ENCODE measurements at places on chromosomes 2 and 18.

DNA sequence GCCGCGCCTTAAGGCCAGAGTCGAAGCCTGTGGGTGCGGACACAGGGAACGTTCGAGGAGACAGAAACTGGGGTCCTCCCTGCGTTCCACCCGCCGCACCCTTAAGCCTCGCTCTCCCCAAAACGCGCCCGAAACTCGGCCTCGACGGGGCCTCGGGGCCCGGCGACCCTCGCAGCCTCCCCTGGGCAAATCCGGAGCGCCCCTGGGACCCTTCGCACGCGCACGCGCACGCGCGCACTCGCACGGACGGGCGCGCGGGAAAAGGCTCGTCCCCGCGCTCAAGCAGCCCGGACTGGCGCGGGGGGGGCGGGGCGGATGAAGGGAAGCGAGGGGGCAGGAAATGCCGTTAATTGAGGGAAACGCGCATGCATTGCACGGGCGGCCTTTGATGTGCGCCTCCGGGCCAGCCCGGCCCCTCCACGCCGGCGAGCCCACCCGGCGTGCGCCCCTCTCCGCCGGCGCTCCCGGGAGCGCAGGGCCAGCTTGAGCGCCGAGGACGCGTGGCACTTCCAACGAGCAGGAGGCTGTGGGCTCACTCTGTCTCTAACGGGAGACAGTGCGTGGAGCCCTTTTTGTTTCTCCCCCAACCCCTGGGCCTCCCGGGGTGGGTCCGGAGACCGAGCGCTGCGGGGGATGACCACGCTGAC is 5.4 kb upstream of the SALL3 start:
- no peak for DNase-seq

DNA sequence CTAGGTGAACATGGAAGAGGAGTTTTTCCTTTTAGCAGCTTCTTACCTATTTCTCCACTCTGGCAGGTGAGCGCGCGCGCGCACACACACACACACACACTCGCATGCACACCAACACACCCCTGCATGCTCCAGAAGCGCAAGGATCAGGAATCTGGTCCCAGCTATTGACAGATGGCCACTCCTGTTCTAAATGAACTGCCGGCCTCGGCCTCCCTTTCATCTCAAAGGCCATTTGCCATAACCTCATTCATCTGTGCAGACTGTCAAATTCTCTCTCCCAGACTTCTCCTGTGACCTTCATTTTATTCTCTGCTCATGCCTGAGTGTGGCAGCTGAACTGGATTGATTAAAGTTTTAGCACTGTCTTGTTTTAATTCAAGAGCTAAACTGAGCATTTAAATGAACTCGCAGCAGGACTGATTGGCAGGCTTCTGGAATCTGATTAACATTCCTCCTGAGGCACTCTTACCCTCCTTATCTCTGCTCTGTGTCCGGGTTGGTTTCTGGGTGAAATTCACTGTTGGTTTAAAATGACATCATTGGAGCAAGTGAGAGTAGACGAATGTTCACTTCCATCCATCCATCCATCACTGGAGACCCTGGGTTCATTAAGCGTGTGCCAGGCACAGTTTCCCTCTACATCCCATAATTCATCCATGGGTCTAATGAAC is 58.8 kb downstream of the FECH start:
- DNase-seq, result no peak

DNA sequence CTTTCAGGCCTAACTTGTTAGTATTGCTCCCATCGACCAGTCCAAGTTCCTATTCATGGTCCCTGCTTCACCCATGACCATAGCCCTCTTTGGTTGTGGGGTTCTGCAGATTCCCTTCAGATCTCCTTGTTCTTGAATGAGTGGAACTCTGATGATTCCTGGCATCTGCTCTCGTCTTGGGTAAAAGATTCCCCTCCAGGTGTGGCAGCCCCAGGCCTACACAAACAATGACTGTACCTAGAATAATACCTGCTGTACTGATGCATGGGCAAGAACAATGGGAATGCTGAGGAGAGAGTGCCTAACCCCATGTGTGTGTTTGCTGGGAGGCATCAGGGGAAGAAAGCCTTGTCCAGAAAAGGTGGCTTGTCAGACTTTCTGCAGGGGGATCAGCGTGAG is 39.2 kb upstream of the MRPL19 start:
- no peak for DNase-seq

GRCh38 chr2:41922177-41922576 is 125.6 kb upstream of the PKDCC start:
- no peak for DNase-seq

DNA sequence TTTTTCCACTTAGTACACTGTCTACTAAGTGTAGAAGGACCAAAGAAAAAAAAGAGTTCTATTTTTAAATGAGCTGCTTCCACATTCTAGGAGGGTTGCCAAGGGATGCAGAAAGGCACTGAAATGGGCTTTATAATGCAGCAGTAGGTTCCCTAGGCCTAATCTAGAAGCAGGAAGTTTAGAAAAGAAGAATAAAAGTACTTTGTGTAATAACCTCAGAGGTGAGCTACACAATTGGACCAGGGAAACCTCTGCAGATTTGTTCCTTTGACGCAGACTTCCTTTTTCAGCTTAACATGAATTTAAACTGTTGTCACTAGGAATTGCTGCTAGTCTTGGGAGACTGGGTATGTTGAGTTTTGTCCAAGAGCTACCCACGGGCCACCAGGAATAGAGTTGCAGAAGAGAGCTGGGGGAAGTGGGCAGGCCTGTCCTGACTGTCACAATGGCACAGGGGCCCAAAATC is 34.6 kb upstream of the RAB1A start:
- no peak for DNase-seq
